ENCODE measurements at places on chromosomes 12 and 14.

GRCh38 chr12:988646-989045 is 2.4 kb upstream of the ERC1 start:
- DNase-seq, result no peak

GRCh38 chr12:31217356-31218130 is 108.4 kb downstream of the SINHCAF start:
- DNase-seq, result no peak

DNA sequence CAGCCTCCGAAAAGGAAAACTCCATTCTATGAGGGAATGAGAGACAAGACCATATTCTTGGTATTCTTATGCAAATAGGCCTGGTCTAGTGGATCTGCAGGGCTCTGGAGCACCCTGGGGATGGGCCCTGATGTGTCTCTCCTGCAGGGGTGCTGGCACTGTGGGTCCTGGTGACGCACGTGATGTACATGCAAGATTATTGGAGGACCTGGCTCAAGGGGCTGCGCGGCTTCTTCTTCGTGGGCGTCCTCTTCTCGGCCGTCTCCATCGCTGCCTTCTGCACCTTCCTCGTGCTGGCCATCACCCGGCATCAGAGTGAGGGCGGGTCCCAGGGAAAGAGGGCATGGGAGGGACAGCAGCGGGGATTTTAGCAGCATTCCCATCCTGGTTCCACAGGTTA is 5.8 kb downstream of the SLC48A1 start:
- no peak for DNase-seq

- no peak for DNase-seq
These were observed 23.6 kb upstream of the TMEM132D start for GRCh38 chr12:129927316-129927900.

- DNase-seq, result no peak
These were observed 282.1 kb downstream of the RPS29 start for GRCh38 chr14:49303946-49304516.

DNA sequence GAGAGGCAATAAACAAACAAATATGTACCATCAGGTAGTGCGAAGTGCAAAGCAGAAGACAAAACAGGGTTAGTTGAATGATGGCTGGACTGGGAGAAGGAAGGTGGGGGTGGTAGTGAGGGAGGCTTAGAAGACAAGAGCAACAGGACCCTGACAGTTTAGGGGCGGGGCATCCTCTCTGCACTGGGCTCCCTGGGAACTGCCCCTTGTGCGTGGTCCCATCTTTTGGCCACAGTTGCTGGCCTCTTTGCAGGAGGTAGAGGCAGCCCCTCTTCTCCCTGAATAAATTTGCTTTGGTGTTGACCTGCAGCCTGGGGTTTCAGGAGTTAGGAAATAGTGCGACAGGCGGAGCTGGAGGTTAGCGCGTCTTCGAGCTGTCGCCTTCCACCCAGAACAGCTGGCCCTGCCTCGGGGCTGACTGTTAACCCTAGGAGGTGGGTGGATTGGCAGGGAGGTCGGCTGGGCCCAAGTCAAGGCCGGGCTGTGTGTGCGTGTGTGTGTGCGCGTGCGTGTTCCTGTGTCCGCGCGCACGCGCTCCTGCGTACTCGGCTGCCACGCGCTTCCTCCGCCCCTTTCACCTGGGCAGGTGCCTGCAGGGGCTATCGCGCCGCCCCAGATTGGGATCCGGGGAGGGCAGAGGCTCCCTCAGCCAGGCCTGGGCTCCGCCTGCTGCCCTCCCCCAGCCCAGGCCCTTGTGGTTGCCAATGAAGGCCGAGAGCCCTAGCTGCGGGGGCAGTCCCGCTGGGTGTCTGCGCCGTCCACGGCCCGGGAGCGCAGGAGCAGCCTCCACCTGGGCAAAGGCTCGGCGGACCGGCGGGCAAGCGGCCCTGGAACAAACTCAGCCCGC is 180.8 kb downstream of the ADCK1 start:
- no peak for DNase-seq

- no peak for DNase-seq
These were observed 31.3 kb upstream of the BCAT1 start for GRCh38 chr12:24979976-24980730.

- no peak for DNase-seq
These were observed 27.8 kb downstream of the AACS start for GRCh38 chr12:125092872-125093680.

GRCh38 chr14:83372271-83372670 is 1838.6 kb upstream of the SEL1L start:
- DNase-seq, result no peak

- no peak for DNase-seq
These were observed 29.2 kb downstream of the GPR135 start for GRCh38 chr14:59435987-59436386.

DNA sequence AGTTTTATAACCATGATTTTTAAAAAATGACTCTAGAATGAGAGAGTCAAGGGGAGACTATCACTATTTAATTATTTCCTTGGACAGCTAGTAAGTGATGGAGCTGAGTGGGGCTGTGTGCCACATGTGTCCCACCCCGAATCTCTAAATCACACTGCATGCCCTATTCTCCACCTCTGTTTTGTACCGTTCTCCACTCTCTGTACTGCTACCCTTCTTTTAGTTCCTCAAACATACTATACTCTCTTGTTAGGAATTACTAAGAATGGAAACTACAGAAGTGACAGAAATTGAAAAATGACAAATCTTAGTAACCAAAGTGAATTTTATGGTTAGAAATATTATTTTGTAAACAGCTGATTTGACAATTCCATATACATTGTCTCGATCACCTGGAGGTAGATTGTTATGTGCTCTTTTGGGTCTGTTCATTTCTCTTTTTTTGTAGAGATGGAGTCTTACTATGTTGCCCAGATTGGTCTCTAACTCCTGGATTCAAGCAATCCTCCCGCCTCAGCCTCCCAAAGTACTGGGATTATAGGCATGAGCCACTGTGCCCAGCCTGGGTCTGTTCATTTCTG is 35.9 kb downstream of the SLC11A2 start:
- DNase-seq, result no peak

DNA sequence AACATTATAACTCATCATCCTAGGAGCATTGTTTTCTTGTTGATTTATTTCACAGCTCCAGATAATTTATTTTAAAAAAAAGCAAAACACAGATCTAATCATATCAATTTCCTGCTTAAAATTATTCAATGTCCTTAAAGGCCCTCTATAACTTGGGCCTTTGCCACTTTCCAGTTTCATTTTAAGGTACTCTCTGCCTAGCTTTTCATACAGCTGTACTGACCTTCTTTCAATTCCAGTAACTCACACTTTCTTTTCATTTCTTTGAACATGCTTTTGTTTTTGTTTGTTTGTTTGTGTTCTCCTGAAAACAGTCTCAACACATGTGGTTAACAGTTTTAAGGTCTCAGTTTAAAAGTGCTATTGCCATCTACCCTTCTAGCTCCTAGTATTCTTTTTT is 281.9 kb downstream of the ACSS3 start:
- DNase-seq, result no peak

DNA sequence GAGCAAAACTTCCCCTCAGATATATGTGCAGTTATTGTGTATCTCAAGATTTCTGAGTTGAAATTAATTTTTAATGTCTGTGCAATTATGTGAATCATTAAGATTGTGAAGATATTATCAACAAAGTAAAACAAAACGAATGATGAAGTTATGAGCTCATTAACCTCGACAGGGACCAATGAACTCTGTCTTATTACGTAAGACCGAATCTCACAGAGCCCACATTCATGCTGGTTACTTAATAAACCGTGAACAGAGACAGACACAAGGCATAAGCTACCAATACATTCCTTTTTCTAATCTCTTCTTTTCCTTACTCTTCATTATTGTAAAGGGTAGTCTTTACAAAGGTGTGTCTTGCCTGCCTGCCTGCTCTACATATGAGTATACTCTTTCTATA is 568.7 kb downstream of the RPS29 start:
- DNase-seq, result no peak

DNA sequence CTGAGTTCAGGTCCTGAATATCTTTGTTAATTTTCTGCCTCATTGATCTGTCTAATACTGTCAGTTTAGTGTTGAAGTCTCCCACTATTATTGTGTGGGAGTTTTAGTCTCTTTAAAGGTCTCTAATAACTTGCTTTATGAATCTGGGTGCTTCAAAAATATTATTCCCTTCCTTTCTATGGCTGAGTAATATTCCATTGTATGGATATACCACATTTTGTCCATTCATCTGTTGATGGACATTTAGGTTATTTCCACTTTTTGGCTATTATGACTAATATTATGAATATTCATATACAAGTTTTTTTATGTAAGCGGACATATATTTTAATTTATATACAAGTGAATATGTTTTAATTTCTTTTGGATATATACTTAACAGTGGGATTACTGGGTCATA is 82.7 kb downstream of the SDR9C7 start:
- no peak for DNase-seq

DNA sequence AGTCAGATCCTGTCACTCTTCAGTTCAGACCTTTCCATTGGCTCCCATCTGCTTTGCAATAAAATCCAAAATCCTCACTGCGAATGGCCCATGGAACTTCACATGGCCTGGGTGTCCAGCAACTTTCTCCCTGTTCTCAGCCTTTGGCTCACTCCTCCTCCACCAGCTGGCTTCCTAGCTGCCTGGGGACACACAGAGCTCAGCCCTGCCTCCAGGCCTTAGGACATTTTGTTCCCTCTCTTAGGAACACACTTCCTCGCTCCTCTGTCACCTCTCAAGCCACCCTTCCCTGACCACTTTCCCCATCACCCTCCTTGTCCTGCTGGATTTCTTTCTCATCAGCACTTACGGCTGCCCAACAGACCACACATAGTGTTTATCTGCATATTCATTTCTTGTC is 419.6 kb downstream of the MED13L start:
- no peak for DNase-seq

DNA sequence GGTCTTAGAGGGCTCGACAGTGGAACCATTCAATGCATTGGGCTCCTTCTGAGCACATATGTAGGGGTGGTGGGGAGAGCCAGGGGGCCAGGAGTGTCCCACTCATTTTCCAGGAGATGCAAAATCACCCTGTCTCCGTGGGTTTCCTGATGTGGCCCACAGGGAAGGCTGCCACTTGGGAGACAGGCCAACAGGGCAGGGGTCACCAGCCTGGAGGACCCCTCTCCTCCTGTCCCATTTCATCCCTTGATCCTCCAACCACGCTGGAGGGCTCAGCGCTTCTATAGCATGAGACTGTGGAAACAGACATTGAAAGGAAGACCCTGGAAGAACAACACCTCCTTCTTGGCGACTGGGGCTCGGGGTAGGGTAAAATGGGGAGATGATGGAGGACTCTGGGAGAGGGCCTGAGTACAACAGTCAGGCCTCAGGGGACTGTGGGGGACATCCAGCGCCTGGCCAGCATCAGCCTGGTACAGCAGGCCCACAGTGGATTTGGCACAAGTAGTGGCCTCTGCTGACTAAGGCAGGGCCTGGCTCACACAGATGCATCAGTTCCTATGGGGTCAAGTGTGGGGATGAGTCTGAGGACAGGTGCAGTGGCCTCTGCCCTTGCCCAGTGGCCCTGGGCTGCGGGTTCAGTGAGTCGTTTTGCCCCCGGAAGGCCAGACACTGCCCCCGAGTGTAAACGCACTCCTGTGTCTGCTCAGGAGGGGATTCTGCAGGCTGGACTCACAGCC is 68.0 kb downstream of the PRIMA1 start:
- DNase-seq, result no peak

- DNase-seq, result no peak
These were observed 342.3 kb downstream of the FOXG1 start for GRCh38 chr14:29108908-29109307.

GRCh38 chr14:50768680-50769079 is 62.3 kb downstream of the NIN start:
- DNase-seq, result no peak

- DNase-seq, result peak; percentile 59
These were observed 890 bp upstream of the KIF26A start for GRCh38 chr14:104137297-104138097.

GRCh38 chr14:55900749-55901148 is 217.5 kb upstream of the PELI2 start:
- no peak for DNase-seq

- DNase-seq, result peak; percentile 38
These were observed 1.3 kb downstream of the GPR65 start for GRCh38 chr14:88005978-88006851.

DNA sequence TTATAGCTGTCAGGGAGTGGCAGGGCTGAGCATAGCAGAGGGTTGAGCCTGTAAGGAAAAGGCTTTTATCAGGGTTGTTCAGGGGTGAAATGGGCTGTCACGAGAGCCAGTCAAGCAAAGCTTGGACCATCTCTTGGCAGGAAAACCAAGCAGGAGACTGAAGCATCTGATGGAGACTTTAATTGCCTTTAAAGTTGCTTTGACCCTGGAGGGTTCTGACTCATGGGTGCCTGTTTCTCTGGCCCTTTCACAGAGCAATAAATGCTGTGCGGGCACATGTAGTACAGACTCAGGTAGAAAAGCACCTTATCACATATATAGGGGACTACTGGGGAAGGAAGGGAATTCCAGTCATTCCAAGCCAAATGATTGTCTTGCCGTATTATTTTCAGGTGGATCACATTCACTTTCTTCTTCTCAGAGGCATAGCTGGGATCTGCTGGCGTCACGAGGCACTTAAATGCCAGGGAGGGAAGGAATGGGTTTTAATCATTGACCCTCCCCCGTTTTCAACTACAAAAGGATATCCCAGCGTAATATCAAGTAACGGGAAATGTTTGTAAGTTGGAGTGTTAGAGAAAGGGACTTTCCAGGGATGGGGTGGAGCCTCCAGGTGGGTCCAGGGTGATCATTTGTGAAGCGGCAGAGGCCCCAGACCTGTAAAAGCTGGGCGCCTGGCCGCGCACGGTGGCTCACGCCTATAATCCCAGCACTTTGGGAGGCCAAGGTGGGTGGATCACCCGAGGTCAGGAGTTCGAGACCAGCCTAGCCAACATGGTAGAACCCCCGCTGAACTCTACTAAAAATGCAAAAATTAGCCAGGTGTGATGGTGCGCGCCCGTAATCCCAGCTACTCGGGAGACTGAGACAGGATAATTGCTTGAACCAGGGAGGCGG is 34.9 kb downstream of the PLEKHD1 start:
- no peak for DNase-seq

DNA sequence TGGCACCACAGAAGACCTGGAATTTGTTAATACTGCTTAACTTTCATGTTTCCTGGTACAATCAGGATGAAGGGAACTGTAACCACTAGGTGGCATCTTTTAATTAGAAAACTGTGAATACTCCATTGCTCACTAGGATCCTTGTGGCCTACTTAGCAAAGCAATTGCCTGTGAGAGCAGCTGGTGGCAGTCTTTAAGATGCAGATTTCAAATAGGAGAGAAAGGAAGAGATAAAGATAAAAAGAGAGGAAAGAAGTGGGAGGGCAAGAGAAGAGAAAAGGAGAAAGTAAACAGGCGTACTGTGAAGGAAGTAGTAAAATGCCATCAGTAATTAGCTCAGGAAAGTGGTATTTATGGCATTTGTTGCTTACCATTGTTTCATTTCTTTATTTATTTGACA is 114.5 kb downstream of the RAD51B start:
- DNase-seq, result no peak

GRCh38 chr12:19125325-19125724 is 4.2 kb upstream of the PLEKHA5 start:
- DNase-seq, result no peak

GRCh38 chr12:124765581-124766489 is 97.8 kb downstream of the SCARB1 start:
- DNase-seq, result no peak

- no peak for DNase-seq
These were observed 80.6 kb downstream of the APAF1 start for GRCh38 chr12:98725476-98726247.

Measured in activated CD4-positive, alpha-beta T cell treated with anti-CD3 and anti-CD28 coated beads for 24 hours (primary cell).